T-cell (primary cell): ENCODE measurements at places on chromosomes 2 and 18. TPM values are rescaled to one million over a fixed set of nuclear protein-coding genes. Genes with fewer than 3 reads are reported as not detected.

GRCh38 chr18:34773961-34774766 lies 64.1 kb downstream of the DTNA start:
- no peak for DNase-seq

- DNase-seq = no peak
These were observed 476.3 kb upstream of the VWC2L start for GRCh38 chr2:213934560-213934959.

DNA sequence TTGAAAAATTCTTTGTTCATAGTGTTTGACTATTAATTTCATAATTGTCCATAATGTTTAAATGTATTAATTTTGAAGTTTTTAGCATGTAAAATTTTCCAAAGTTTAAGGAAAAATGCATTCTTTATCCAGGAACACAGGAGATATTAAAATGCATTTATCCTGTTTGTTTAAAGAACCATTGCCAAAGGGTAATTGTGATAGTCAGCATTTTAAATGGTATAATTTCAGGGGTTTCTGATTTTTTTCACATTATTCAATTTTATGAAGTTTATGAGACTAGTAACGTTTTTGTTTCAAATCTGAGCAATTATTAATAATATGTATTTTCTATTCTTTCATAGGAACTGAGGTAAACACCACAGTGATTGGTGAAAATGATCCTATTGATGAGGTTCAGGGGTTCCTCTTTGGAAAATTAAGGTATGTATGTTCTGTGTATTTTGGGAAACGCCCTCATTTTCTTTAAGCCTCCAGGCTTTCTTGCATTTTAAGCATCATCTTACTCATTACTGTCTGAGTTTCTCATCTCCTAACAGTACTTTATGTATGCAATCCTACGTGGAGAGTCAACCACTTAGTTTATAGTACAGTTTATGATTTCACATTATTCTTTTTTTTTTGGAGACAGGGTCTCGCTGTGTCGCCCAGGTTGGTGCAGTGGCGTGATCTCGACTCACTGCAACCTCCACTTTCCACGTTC lies 25.1 kb downstream of the UGGT1 start:
- DNase-seq = no peak

- no peak for DNase-seq
These were observed 33.2 kb upstream of the FHOD3 start for GRCh38 chr18:36264283-36264682.

- no peak for DNase-seq
These were observed 1.1 kb downstream of the VAMP8 start for GRCh38 chr2:85578243-85579180.

DNA sequence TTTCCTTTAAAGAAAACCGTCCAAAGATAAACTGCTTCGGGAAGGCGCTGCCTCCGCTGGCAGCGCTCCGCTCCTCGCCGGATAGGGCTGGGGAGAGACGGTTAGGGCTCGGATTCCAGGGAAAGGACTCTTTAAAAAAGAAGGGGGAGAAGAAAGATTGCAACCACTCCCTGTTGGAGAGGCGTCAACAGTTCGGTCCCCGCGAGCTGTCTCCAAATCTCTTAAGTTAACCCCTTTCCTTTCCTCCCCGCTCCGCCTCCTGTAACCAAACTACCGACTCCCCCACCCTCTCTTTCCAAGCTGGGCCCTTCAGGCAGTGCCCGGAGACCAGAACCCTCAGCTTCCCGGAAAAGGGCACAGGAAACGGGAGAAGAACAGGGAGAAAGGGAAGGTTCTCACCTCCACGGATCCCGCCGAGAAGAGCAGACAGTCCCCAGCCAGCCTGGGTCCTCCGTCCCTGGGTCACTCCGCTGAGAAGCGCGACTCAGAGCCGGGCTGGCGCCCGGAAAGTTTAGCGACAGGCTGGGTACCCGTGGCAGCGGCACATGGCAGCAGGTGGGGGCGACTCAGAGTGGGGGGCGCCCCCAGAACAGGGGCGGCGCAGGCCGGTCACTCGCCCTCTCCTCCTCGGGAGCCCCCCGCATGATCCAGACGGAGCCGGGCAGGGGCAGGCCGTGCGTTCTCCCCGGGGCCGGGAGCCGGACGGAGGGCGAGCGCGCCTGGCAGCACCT lies 675 bp downstream of the FZD5 start:
- DNase-seq = no peak

Gene CPS1
- 0.59 TPM for total RNA-seq

Gene HOXD13
- not detected for total RNA-seq
